ENCODE measurements at places on chromosomes 16 and 17. TPM values are rescaled to one million over a fixed set of nuclear protein-coding genes. Genes with fewer than 3 reads are reported as not detected.

GRCh38 chr17:79788989-79789942 lies 7.6 kb downstream of the CBX8 start:
- peaks cover 63% of the 10 kb centered on the region for H3K27me3 ChIP-seq
- peaks cover 7% of the 10 kb centered on the region for H3K36me3 ChIP-seq
- H3K4me1 ChIP-seq, result peaks cover 26% of the 10 kb centered on the region
- peak overlapping the region; percentile 17 for H3K4me3 ChIP-seq
- peak; percentile 69 for DNase-seq
- no peak overlapping the region for H3K27ac ChIP-seq

Gene DLX3
- total RNA-seq, result 0.14 TPM

GRCh38 chr17:21524211-21524591 lies 148.0 kb downstream of the KCNJ12 start:
- no peaks in the 10 kb centered on the region for H3K36me3 ChIP-seq
- H3K27ac ChIP-seq, result no peak overlapping the region
- no peak overlapping the region for H3K4me3 ChIP-seq
- H3K4me1 ChIP-seq, result no peaks in the 10 kb centered on the region
- DNase-seq, result peak; percentile 34
- H3K27me3 ChIP-seq, result no peaks in the 10 kb centered on the region

DNA sequence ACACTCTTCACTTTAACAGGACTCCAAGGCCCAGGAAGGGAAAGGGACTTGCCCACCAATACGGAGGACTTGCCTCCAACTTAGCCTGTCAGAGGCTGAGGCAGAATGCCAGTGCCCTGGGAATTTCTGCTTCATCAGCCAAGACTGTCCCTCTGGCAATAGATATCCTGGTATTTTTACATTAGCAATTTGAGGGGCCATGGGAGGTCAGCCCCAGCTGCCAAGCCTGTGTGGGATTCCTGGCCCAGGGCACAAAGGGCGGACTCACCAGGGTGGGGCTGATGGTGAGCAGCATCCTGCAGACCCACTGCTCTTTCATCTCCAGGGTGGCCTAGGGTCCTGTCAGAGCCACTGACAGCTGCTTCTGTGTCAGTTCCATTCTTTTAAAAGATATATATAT lies 78.3 kb upstream of the CIBAR2 start:
- H3K27ac ChIP-seq, result no peak overlapping the region
- no peak for DNase-seq
- peaks cover 14% of the 10 kb centered on the region for H3K4me1 ChIP-seq

DNA sequence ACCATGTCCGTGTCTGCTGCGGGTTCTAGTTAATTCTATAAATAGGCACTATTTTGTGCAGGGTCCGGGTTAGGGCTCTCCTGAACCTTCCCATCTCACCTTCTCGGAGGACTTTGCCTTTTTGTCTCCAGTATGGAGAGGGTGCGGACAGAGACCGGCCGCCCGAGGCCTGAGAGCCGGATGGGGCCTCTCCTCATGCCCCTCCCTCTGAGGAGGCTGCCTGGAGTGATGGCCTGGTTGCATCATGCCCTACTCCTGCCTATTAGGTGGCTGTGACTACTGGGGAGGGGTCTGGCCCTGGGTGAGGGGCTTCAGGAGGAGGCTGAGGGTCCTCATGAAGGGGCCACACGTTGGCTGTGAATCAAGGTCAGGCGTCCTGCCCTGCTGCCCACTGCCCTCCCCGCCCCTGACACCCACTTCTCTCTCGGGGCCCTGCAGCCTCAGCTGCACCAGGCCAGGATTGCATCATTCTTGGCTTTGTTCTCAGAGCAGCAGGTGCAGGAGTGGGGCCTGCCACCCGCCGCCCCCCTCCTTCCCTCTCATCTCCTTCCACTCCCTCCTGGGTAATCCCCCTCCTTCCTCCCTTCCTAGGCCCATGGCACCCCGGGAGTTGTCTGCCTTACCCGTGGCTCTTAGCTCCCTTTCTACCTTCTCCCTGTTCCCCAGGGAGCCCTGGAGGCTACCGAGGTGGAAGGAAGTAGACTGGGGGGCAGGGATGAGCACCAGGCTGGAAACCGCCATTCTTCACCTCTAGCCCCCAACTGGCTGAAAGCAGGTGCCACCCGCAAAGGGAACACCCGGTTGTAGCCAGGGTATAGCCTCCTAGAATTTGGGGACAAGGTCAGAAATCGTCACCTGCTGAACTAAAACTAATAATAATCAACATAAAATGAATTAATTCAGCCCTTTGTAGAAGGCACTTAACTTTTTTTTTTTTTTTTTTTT lies 12.7 kb upstream of the ARHGAP23 start:
- H3K27me3 ChIP-seq, result peaks cover 28% of the 10 kb centered on the region
- H3K27ac ChIP-seq, result no peak overlapping the region
- no peak overlapping the region for H3K4me3 ChIP-seq
- peak; percentile 75 for DNase-seq
- H3K4me1 ChIP-seq, result peaks cover 11% of the 10 kb centered on the region

DNA sequence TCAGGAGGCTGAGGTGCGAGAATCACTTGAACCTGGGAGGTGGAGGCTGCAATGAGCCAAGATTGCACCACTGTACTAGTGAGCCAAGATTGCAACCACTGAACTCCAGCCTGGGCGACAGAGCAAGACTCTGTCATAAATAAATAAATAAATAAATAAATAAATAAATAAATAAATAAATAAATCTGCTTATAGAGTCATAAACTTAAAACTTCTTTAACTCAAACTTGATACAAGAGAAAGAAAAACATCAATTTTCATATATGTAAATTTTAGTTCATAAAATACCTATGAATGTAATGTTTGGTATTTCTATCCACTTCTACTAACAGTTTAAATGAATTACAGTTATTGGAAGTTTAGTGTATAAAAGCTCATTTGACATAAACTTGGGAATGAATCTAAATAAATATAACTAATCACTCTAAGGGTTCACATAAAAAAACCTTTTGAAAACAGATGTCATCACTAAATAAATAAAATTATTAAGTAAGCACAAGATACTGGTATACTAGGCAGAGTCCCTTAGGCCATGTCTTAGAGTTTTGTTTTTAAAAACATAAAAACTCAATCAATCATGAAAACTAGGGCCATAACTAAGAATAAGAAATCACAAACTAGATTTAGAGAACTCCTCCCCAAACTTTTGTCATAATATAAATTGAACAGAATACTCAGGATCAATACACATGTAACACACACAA lies 54.1 kb downstream of the SMURF2 start:
- no peak overlapping the region for H3K4me3 ChIP-seq
- DNase-seq, result no peak
- no peak overlapping the region for H3K27ac ChIP-seq
- H3K36me3 ChIP-seq, result no peaks in the 10 kb centered on the region

GRCh38 chr16:51624080-51624775 lies 473.2 kb upstream of the SALL1 start:
- no peaks in the 10 kb centered on the region for H3K36me3 ChIP-seq
- DNase-seq, result no peak
- H3K27ac ChIP-seq, result no peak overlapping the region
- H3K4me1 ChIP-seq, result peaks cover 4% of the 10 kb centered on the region

Gene ENO3
- total RNA-seq, result 1,068 TPM

DNA sequence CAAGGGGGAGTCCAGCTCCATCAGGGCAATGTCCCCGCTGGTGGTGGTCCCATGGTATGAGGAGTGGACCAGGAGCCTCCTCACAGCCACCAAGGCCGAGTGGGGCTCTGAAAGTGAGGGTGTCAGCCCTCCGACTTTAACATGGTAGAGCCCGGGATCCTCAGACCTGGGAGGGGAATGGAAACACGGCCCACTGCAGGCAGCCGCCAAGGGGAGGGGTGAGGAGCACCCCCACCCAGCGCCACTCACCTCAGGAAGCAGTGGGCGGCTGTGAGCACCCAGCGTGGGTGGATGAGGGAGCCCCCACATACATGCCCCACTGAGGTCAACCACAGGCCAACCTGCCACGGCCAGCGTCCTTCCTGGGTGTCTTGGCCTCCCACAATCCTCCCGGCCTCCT lies 10.8 kb downstream of the ZG16B start:
- H3K4me3 ChIP-seq, result no peak overlapping the region
- peaks cover 5% of the 10 kb centered on the region for H3K27me3 ChIP-seq
- H3K4me1 ChIP-seq, result no peaks in the 10 kb centered on the region
- H3K36me3 ChIP-seq, result no peaks in the 10 kb centered on the region
- DNase-seq, result no peak
- no peak overlapping the region for H3K27ac ChIP-seq

DNA sequence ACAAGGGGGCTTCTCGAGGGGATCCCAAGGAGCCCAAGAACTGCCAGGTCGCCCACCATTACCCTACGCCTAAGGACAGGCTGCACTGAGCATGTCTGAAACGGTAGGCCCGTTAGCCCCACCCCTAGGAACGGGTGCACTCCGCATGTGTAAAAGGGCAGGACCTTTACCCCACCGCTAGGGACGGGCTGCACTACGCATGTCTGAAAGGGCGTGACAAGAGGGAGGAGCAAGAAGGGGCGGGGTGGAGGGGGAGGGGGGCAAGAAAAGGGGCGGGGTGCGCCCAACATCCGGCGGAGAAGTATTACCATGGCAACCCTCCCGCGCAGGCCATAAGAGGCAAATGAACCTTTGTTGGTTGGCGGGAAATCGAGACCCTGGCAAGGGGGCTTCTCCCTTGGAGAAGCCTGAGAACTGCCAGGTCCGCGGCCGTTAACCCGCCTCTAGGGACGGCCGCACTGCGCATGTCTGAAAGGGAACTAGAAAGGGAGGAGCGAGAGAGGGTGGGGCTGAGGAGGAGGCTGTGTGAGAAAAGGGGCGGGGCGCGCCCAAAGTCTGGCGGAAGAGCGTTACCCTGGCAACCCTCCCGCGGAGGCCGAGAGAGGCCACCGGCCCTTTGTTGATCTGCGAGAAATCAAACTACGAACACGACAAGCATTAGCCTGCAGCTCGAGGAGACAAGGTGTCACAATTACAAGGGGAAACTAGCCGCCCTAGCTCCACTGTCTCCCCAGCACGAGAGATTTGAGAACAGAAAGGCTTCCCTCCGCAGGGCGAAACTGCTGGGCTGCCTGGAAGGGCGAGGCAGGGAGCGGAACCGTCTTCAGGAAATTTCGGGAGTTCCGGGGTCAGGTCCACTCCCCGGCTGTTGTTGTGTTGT lies 2046.8 kb downstream of the TP53TG3F start:
- no peaks in the 10 kb centered on the region for H3K36me3 ChIP-seq
- DNase-seq, result no peak
- H3K27me3 ChIP-seq, result no peaks in the 10 kb centered on the region
- H3K4me3 ChIP-seq, result no peak overlapping the region
- no peak overlapping the region for H3K27ac ChIP-seq

DNA sequence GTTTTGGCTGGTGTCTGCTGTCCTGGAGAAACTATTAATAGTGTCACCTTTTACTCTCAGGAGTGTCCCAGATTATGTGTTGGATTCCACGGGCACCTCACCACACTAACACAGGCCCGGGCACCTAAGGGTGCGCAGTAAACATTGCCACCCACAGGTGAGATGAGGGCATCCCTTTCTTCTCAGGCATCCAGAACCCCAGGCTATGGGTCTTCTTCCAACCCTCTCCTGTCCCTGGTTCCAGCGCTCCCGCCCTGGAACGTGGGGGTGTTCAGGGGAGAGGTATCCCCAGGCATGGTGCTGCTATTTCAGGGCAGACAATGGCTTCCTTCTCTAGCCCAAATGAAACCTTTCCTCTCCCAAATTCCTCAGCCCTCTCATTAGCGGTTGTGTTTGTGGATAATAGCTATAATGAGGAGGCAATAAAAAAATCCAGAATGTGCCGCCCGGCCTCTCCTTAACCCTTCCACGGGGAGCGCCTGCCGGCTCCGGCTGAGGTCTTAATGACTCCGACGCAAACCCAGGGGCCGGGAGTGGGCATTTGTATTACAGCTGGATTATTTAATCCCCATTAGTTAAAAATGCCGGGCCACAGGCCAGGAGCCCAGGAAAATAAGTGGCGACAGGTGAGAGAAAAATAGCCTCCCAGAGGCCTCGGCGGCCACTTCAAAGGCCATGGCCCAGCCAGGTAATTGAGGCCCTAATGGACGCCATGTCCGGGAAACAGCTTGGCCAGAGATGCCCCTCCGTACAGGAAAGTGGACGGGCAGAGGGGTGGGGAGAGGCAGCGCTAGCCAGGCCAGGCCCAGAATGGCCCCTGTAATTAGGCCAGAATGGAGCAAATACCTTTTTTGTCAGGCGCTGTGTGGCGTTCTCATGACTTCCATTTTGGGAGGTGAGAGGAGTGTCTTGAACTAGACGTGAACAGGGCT lies 102.8 kb downstream of the IRX5 start:
- no peak overlapping the region for H3K4me3 ChIP-seq
- H3K27ac ChIP-seq, result no peak overlapping the region
- H3K4me1 ChIP-seq, result no peaks in the 10 kb centered on the region

Gene HOXB9
- not detected for total RNA-seq

- no peak overlapping the region for H3K27ac ChIP-seq
- H3K4me3 ChIP-seq, result no peak overlapping the region
- H3K36me3 ChIP-seq, result no peaks in the 10 kb centered on the region
- H3K4me1 ChIP-seq, result no peaks in the 10 kb centered on the region
- H3K27me3 ChIP-seq, result no peaks in the 10 kb centered on the region
Measured at GRCh38 chr16:10888320-10888937, 11.4 kb downstream of the CIITA start.

Gene VAT1L
- 2.4 TPM for total RNA-seq

Gene EPX
- not detected for total RNA-seq

DNA sequence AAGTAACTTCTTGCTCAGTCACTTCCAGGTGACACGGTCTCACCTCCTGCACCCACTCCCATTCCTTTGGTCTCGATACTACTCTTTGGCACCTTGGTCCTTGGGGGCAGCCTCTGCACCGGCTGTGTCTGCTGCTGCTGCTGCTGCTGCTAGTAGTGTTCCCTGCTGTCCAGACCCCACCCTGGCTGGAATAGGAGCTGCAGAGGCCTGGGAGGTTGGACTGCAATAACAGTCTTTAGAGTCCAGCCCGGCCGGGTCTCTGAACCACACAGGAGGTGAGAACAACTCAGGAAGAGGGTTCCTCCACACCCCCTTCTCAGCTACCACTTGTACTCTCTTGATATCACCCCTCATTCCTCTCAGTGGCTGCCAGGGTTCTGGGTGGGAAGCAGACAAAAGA lies 231.1 kb upstream of the NLRP1 start:
- no peak overlapping the region for H3K4me3 ChIP-seq
- H3K27ac ChIP-seq, result no peak overlapping the region

Gene PLXDC1
- 25.0 TPM for total RNA-seq

DNA sequence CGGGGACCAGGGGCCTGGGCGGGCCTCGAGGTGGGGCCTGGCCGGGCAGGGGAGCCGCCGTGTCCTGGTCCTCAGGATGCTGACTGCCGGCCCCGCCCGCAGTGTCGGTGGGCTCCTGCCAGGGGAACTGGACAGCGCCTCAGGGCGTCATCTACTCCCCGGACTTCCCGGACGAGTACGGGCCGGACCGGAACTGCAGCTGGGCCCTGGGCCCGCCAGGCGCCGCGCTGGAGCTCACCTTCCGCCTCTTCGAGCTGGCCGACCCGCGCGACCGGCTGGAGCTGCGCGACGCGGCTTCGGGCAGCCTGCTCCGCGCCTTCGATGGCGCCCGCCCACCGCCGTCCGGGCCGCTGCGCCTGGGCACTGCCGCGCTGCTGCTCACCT lies 2.3 kb upstream of the PAQR4 start:
- no peak overlapping the region for H3K27ac ChIP-seq
- H3K4me1 ChIP-seq, result peaks cover 3% of the 10 kb centered on the region
- DNase-seq, result peak; percentile 16
- no peaks in the 10 kb centered on the region for H3K36me3 ChIP-seq
- no peak overlapping the region for H3K4me3 ChIP-seq

Gene ENPP7
- total RNA-seq, result not detected
